ENCODE measurements at places on chromosomes 7 and 10.

- DNase-seq = no peak
Observed at GRCh38 chr10:17742918-17743317, 9.1 kb upstream of the TMEM236 start.

DNA sequence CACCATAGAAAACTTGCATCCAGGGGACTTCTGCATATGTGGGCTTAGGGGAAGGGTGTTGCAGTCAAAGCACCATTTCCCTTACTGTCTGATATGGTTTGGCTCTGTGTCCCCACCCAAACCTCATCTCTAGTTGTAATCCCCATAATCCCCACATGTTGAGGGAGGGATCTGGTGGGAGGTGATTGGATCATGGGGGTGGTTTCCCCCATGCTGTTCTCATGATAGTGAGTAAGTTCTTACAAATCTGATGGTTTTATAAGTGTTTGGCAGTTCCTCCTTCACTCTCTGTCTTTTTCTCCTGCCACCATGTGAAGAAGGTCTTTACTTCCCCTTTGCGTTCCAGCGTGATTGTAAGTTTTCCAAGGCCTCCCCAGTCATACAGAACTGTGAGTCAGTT lies 177.4 kb downstream of the ADK start:
- DNase-seq = no peak

DNA sequence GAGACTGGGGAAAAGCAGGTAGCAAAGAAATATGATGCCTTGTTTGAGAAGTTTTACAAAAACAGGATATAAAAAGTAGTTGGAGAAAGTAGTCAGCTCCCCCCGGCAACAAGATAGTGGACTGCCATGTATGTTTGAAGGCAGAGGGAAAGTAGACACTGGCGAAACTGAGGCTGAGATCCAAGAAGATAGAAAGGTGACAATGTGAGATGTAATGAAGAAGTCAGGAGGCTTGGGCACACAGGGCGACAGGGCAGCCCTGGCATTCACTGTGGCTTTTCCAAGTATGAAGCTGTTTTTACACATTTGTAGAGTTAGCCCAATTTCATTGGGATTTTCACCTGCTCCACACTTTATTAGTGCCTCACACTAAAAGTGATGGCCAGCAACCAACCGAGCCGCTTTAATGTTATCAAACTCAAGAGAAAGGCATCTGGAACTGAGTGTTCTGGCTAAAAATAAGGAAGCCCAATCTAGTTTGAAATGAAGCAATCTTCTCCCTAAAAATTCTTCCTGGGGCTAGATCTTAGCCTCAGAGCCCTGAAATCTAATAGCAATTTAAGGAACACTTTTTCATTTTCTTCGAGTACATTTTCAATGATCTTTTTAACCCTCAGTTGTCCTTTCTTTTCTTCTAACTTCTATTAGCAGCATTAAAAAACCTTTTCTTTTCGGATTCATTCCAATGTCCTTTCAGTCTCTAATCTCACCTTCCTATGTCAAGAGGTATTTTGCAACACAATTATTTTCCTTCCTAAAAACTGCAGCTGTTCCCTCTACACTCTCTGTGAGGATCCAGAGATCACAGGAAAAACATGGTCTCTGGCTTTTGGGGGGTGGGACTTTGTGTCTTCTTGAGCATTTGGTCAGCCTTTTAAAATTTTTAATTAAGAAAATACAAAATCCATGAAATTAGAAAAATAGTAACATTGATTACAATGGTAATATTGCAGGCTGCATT lies 108.0 kb downstream of the RNLS start:
- no peak for DNase-seq

GRCh38 chr7:67659091-67659490 lies 662.5 kb downstream of the TYW1 start:
- no peak for DNase-seq

DNA sequence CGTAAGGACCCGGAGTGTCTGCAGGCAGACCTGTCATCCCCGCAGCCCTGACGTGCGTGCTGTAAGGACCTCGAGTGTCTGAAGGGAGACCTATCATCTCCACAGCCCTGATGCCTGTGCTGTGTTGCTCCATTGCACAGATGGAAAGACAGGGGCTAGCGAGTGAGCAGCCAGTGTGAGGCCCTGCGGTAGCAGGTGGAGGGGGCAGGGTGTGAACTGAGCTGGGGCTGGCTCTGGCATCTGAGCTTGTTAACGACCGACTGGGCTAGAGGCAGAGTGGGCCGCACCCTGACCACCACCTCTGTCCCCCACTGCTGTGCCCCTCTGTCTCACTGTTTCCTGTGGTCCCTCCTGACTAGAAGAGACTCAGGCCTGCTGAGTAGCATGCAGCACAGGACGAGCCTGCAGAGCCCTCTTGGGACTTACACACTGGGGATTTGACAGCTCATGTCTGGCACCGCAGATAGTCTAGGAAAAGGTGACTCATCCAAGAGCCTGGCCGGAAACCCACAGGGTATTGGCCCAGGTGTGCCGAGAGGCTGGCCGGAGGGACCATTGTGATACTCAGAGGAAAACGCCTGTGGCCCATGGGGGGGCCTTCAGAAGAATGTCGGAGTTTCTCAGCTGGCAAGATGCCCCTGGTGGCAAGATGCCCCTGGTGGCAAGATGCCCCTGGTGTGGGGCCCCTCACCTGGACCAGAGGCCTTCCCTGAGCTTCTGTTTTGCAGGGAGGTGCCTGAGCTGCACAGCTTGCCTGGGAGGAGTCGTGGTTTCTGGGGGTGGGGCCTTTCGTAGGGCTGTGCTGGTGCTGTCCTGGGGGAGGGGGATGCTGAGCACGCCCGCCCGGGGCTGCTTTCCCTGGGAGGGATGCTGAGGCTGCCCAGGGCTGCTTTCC lies 34.3 kb downstream of the INPP5A start:
- no peak for DNase-seq

- no peak for DNase-seq
Observed at GRCh38 chr7:124413029-124413428, 352.6 kb downstream of the GPR37 start.

GRCh38 chr7:151376218-151376902 lies 33.5 kb downstream of the WDR86 start:
- DNase-seq = no peak

DNA sequence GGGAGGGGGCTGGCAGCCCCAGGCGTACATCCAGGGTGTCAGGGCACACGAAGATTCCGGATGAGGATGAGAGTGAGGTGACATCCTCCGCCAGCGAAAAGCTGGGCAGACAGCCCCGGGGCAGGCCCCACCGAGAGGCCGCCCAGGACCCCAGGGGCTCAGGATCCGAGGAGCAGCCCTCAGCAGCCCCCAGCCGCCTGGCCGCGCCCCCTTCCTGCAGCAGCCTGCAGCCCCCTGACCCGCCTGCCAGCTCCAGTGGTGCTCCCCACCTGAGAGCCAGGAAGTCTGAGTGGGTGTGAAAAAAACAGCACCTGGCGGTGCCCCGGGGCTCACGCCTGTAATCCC lies 3.2 kb downstream of the GJD4 start:
- no peak for DNase-seq

- DNase-seq = no peak
Observed at GRCh38 chr7:35617041-35617440, 77.9 kb downstream of the HERPUD2 start.
